ENCODE measurements at places on chromosomes 13 and 19.
A peak's percentile ranks its signal among the peaks of the same experiment; 100 is the strongest.

GRCh38 chr19:6518145-6518911 lies 12.5 kb upstream of the TNFSF9 start:
- no peak for DNase-seq

DNA sequence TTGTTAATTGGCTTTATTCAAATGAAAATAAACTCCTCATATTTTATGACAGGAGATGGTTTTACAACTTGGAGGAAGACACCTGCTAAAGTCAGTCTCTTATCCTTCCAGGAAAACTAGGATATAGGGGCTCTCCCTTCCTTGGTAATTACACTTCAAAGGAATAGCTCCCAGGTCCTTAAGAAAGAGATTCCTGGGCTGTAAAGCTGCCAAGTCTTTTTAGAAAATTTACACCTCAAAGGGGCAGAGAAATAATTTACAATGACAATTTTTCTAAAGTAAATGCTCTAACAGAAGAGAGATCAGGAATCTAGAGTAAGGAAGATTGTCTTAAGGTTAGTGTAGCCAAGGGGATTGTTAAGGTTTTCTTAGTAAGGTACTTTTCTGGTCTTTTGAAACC lies 1359.0 kb downstream of the OLFM4 start:
- DNase-seq, result no peak

DNA sequence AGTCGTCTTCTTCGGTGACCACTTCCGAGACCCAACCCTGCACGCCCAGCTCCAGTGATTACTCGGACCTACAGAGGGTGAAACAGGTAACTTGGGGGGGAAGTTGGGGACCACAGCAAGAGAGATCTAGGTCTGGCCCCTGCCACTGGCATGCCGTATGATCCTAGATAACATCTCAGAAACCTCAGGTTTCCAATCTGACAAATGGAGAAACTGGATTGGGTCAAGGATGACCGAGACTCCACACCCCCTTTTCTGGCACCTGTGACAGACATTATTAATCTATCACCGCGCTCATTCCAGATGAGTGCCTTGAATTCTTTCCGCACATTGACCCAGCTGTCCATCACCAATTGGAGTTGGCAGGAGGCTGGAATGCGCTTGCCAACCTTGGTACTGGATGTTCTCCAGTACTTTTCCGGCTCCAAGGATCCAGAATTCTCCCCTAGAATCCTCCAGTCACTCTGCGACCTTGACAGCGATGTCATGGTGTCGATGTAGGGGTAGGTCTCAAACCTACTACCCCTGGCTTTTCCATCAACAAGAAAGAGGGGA lies 17.4 kb downstream of the VASP start:
- no peak for DNase-seq

DNA sequence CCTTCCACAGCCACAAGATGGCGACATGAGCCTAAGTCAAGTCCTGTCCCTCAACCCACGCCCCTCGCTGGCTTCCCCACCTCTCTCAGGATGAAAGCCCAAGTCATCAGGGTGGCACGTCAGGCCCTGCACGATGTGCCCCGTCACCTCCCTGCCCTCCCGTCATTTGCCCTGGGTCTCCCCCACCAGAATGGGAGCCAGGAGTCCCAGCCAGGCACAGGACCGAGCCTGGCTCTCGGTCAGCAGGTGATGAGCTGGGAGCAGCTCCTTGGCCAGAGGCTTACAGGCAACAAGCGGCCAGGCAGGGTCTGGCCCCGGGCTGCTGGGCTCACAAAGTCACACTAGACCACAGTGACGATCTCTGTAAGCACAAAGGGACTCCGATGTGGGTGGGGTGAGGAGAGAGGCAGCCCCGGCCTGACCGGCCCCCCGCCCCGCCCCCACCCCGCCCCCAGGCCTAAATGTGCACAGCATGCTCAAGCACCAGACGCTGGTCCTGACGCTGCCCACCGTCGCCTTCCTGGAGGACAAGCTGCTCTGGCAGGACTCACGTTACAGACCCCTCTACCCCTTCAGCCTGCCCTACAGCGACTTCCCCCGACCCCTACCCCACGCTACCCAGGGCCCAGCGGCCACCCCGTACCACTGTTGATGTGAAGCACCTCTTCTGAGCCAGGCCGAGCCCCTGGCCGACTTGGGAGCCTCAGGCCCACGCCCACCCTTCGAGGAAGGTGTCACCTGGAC lies 7.3 kb downstream of the MRPL4 start:
- peak; percentile 73 for DNase-seq

DNA sequence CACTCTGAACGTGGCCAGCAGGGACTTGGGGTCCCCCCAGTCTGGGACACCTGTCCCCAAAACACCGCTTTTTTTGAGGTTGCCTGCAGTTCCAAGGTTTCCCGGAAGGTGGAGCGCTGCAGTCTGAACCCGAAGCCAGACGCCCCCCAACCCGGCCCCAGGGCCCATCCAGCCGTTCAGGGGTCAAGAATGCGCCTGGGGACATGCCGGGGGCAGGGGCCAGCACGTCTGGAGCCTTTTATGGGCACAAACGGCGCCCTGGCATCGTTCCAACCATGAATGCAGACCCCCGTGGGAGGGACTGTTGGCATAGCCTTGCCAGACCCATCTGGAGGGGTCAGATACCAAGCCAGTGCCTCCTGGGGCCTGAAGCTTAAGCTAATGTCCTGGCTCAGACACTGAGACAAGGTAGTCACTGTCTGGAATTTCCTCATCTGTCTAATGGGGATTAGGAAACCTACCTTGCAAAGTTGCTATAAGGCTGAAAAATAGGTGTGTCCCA lies 6.9 kb downstream of the S1PR5 start:
- DNase-seq, result peak; percentile 40

DNA sequence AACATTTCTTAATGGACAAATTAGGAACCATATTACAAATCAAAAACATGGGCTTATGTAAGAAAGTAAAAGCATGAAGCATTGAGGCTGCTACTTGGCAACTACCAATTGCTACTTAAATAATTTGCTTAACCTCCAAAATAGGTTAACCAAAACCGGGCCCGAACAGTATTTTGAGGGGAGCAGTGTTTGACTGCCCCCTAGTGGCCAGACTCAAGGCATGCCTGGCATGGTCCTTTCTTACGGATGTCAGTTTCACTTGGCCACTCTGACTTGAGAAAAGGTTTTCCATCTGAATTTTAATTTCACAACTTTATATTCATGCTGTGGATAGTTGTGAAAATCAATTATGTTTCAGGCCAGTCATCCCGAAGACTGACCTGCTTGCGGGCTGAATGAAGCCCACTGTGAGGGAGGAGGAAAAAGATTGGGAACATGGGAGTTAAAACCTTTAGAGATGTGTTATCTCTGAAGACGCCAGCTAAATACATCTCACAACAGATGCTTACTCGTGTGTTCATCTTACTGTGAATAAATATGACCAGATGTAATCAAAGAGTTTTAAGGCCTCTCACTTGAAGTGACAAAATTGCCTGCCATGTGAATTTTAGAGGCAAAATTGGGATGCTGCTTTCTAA lies 2.9 kb downstream of the RXFP2 start:
- DNase-seq, result peak; percentile 25
